Activated CD8-positive, alpha-beta memory T cell treated with anti-CD3 and anti-CD28 coated beads for 48 hours (primary cell): ENCODE measurements at places on chromosomes 2 and 18.

GRCh38 chr2:144166743-144167142, 353.2 kb downstream of the ZEB2 start:
- DNase-seq, result no peak

DNA sequence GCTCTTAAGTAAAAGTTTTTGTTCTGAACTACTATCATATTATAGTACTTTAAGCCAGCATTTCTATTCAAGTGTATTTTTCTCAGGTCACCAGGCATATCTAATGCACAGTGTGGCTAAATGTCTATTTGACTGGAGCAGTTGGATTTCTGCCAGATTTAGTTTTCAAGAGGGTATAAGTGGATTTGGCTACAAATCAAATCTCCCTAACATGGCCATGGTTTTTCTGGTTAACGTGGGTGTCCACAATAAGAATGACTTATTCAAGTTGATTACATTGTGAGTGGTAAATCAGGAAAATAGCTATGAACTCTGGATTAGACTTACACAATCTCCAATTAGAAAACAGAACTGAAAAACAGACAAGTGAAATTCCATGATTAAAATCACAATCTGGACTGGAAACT, 5.7 kb upstream of the CHN1 start:
- no peak for DNase-seq

DNA sequence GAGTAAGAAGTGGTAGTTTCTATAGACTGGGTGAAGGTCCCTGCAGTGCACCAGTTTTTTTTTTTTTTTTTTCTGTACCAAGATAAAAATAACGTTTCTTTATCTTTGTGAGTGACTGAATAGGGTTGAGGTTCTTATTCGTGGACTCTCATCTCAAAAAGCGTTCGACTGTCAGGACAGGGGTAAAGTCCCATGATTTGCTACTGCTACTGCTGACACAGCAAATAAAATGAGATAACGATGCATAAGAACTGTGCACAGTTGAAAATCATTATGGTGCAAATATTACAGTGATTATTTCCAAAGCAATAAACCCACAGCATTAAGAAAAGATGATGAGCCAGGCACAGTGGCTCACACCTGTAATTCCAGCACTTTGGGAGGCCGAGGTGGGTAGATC, 482.0 kb upstream of the CHST9 start:
- DNase-seq, result no peak

GRCh38 chr18:51134721-51135120, 62.8 kb downstream of the MEX3C start:
- DNase-seq, result no peak

GRCh38 chr2:10433947-10434885, 13.9 kb downstream of the ODC1 start:
- DNase-seq, result no peak

DNA sequence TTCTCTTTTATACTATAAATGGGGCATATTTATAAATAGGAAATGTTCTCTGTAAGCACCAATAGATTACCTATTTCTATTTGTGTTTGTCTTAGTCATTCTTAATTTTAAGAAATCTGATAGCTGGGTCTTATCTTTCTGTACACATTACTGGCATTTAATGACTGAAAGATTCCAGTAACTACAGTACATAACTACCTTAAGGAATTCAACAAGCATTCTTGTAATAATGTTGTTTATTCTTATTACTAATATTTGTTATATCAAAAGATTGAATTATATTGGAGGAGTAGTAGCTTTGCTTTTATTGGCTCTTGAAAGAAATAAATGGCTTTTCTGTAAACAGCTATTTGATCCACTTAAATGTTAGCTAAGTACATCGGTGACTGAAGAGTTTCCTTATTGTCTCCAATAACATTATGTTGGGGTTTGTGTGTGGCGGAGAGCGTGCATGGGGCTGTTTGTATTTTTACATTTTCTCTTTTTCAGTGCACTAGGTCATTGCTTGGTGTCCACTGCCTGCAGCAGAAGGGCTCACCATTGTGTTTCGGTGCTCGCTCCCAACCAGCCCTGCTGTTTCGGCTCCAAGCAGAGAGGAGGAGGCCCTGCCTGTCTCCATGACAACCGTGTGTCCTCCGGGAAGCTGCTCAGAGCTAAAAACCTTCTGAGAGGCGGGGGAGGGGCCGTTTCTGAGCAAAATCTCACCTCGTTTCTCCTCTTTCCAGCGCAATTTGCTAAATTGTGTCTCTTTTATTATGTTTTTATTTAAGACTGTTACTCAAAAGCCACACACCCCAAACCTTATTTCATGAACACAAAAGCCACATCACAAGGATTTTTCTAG, 112.5 kb upstream of the SLC38A11 start:
- DNase-seq, result no peak

DNA sequence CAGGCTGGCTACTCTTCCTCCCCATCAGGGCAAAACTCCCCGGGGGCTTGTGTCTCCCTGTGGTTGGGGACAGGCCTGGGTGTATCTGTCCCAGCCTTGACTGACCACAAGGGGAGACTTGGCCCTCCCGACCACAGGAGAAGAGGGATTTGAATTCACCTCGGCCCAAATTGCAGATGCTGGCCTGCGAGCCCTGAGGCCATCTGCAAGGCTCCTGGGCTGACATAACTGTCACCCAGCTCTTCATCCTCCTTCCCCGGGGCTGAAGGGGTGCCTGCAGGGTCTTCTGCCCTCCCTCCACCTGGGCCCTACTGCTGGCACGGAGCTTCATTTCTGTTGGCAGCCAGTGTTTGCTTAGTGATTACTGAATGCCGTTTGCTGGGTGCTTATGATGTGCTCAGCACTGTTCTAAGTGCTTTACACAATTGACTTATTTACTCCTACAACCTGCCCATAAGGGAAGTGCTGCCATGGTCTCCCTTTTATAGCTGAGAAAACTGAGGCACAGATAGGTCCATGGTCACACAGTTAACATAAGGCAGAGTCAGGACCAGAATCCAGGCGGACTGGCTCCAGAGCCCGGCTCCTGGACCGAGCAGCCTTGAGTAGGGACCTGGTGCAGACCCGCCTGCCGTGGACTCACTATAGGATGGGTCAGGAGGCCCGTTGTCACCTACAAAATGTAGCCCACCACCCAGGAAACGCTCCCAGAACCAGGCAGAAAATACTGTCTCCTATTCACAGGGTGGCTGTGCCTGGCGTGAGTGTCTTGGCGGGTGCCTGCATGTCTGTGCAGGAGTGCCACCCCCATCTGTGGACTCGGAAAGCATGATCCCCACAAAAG, 18.9 kb downstream of the STEAP3 start:
- no peak for DNase-seq

- no peak for DNase-seq
These were observed at the start of gene TTR for GRCh38 chr18:31591628-31592027. Gene TTR (plus strand): TSS chr18:31591877. CDS start chr18:31591903, 26 bp downstream.
